ENCODE measurements at places on chromosomes 7 and 10. TPM values are rescaled to one million over a fixed set of nuclear protein-coding genes. Genes with fewer than 3 reads are reported as not detected.

SPDYE5 gene
- not detected for total RNA-seq

GRCh38 chr7:137462847-137463246 is 119.3 kb upstream of the PTN start:
- peaks cover 9% of the 10 kb centered on the region for H3K4me1 ChIP-seq
- no peak overlapping the region for H3K4me3 ChIP-seq
- H3K27ac ChIP-seq = peak overlapping the region; percentile 53
- no peaks in the 10 kb centered on the region for H3K36me3 ChIP-seq
- H3K27me3 ChIP-seq = no peaks in the 10 kb centered on the region

GRCh38 chr10:97175586-97175985 is 10.2 kb downstream of the SLIT1 start:
- H3K4me3 ChIP-seq = no peak overlapping the region
- DNase-seq = no peak
- H3K27ac ChIP-seq = no peak overlapping the region
- no peaks in the 10 kb centered on the region for H3K36me3 ChIP-seq
- peaks cover 6% of the 10 kb centered on the region for H3K4me1 ChIP-seq

DNA sequence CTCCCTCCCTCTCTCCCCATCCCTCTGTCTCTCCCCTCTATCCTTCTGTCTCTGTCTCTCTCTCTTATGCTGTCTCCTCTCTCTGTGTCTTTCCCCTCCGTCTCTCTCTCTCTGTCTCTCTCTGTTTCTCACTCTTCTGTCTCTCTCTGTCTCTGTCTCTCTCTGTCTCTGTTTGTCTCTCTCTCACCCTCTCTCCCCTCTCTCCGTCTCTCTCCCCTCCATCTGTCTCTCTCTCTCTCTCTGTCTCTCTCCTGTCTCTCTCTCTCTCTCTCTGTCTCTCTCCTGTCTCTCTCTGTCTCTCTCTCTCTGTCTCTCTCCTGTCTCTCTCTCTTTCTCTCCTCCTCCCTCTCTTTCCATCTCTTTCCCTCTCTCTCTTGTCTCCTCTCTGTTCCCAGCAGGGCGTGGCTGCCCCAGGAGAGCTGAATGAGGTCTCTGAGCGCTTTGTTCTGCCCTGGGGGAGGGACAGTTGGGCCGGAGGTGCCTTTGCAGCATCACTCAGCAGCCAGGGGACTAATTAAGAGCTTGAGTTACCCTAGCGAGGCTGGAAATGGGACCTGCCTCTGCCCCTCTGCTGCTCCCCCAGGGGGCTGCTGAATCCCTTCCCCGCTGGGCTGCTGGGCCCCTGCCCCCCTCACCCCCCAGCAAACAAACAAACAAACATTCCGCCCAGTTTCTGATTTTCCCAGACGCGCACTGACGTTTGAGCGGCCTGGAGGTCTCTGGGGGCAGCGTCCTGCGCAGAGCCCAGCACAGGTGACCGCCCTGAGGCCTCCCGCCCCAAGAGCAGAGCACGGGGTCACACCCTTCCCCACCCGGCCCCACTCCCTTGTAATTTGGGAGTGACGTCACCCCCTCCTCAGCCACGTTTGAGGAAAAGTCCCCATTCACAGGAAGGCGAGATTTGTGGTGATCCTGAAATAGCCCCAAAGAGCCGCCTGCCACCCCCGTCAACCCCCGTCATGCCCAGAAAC is 68.1 kb downstream of the PDGFA start:
- H3K27ac ChIP-seq = no peak overlapping the region
- no peak overlapping the region for H3K4me3 ChIP-seq
- DNase-seq = no peak
- H3K4me1 ChIP-seq = peaks cover 27% of the 10 kb centered on the region
- no peaks in the 10 kb centered on the region for H3K36me3 ChIP-seq

DNA sequence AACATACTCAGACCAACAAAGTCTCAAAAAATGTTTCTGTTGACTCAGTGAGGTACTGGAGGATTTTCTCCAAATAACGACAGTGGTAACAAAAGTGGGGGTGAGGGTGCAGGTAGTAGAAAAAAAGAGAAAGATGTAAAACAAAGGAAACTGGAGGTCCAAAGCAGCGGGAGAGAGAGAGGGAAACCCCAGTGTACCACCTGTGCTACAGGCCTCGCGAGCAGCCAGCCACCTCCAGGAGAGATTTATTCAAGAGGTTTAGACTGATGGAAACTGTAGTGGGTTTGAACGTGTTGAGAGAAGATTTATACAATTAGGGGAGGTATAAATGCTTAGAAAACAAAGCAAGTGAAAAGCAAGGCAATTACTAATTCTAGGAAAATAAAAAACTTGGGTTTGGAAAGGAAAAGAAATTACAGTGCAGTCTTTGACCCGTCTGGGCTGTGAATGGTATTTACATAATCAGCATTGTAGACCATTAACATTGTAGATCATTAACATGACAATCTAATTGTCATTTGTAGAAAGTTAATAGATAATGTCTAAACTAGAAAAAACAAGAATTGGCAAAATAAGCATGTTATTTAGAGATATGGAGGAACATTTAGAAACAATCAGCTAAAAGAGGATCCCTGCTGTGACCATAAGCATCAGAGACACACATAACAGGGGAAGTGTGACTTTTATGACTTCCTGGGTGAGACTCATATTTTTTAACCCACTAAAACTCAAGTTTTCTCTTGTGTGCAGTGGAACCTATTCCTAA is 180.0 kb downstream of the RELN start:
- H3K4me1 ChIP-seq = no peaks in the 10 kb centered on the region
- no peaks in the 10 kb centered on the region for H3K27me3 ChIP-seq
- no peaks in the 10 kb centered on the region for H3K36me3 ChIP-seq
